Type B pancreatic cell (in vitro differentiated cells): ENCODE measurements at places on chromosomes 6 and 20. TPM values are rescaled to one million over a fixed set of nuclear protein-coding genes. Genes with fewer than 3 reads are reported as not detected.

The CLPSL2 gene
- total RNA-seq, result not detected in 2 replicates

- no peak for DNase-seq
Measured at GRCh38 chr6:72348926-72349325, 272.9 kb upstream of the KCNQ5 start.

The FAM184A gene
- 3.4 and 7.5 TPM in 2 replicates for total RNA-seq

The BFSP1 gene
- 1.8 and 1.9 TPM in 2 replicates for total RNA-seq

The MEI4 gene
- 0.29 and 1.1 TPM in 2 replicates for total RNA-seq

- DNase-seq, result no peak
Measured at GRCh38 chr20:49935746-49936152, 448 bp upstream of the RNF114 start.

DNA sequence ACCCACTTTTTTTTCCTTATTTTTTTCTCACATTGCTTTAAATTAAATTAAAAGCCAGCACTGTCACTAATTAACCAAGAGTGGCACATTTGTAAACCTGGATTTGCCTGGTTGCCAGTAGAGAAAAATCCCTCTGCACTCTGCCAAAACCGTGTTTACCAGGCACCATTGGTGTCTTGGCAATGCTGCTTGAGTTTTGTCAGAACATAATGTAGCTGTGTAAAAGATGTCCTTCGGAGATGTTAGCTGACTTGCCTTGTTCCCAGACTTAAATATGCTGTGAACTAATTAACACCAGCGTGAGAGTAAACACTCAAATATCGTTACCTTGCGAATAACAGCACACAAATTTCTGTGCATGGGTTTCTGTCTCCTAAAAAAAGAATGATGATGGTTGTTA, 694.9 kb upstream of the ID4 start:
- no peak for DNase-seq

DNA sequence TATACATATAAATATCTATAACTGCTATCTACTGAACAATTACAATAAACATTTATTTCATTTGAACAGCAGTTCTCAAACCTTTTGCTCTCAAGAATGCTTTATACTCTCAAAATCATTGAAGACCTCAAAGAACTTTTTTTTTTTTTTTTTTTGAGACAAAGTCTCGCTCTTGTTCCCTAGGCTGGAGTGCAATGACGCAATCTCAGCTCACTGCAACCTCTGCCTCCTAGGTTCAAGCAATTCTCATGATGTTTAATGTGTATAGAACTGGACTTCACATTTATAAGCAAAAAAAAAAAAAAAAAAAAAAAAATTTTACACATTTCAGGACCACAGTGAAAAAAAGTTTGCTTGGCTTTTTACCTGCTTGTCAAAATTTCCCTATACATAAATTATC, 11.7 kb downstream of the UBE2V1 start:
- DNase-seq, result no peak

The DNAH8 gene
- 0.05 and 0.14 TPM in 2 replicates for total RNA-seq

The RAET1L gene
- not detected in 2 replicates for total RNA-seq

The TULP4 gene
- 94.1 and 109 TPM in 2 replicates for total RNA-seq

The BMP5 gene
- 5.6 and 12.4 TPM in 2 replicates for total RNA-seq

GRCh38 chr6:71292001-71292400, 3.4 kb downstream of the OGFRL1 start:
- no peak for DNase-seq

The TNF gene
- total RNA-seq, result not detected in 2 replicates

The HLA-DQB2 gene
- total RNA-seq, result not detected in 2 replicates

GRCh38 chr6:2581011-2581410, 169.7 kb downstream of the MYLK4 start:
- DNase-seq, result no peak

GRCh38 chr6:26233649-26234420, 131.2 kb upstream of the BTN3A2 start:
- DNase-seq, result no peak

GRCh38 chr6:16058929-16059345, 69.9 kb upstream of the MYLIP start:
- no peak for DNase-seq

The BANF2 gene
- total RNA-seq, result not detected in 2 replicates

The CGAS gene
- 0.12 TPM in 2 replicates for total RNA-seq

GRCh38 chr6:100512203-100512862, 47.6 kb upstream of the SIM1 start:
- no peak for DNase-seq
